ENCODE measurements at places on chromosomes 6 and 20. TPM values are rescaled to one million over a fixed set of nuclear protein-coding genes. Genes with fewer than 3 reads are reported as not detected.

Gene KCNK17
- total RNA-seq: not detected

Gene STMND1
- total RNA-seq: not detected

Gene TMEM170B
- 0.98 TPM for total RNA-seq

Gene POM121L2
- not detected for total RNA-seq

Gene CRISP3
- total RNA-seq: not detected

Gene BANF2
- total RNA-seq: not detected

Gene SAMHD1
- total RNA-seq: 135 TPM

Gene MYBL2
- total RNA-seq: 1.6 TPM

Gene SYCP2
- 0.20 TPM for total RNA-seq

Gene DYNLT2
- 0.49 TPM for total RNA-seq
